ENCODE measurements at places on chromosomes 7 and 10.
A peak's percentile ranks its signal among the peaks of the same experiment; 100 is the strongest.

- DNase-seq, result peak; percentile 38
Observed at GRCh38 chr10:84548869-84549268, 220.5 kb downstream of the CCSER2 start.

DNA sequence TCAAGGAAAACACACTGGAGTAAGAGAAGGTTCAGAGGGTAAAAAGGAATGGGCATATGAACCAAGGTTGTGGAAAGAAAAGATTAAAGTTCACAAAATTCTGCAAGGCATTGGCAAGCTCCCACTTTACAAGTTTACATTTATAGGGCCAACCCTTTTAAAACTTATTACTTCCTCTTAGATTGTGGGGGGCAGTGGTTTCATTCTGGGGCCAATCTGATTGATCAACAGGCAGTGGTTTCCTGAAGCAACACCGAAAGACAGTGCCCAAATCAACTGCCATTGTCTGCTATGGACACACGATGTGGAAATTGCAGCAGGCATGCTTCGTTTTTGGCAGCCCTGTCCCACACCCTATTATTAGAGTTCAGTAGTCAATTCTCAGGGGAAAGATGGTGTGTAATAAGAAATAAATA is 154.0 kb downstream of the SGMS1 start:
- DNase-seq, result no peak

GRCh38 chr7:75621124-75621523 is 117.6 kb downstream of the HIP1 start:
- peak; percentile 26 for DNase-seq

- no peak for DNase-seq
Observed at GRCh38 chr10:34854147-34854601, 39.1 kb upstream of the PARD3 start.

DNA sequence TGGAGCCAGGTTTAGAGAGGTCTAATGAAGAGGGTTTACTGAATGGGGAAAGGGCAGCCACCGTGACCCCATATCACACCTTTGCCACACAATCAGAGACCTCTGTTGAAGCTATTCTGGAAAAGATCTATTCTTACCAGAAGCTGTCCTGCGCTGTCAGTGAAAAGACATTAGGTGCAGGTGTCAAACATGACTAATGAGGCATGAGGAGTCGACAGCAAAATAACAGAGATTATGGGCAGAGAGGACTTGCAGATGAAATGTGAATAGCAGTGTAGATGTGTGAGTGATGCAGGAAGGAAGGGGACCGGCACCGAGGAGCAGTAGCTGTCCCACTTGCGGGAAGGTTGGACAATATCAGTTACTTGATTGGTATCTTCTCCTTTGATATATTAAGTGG is 627.7 kb upstream of the GALNT17 start:
- no peak for DNase-seq

DNA sequence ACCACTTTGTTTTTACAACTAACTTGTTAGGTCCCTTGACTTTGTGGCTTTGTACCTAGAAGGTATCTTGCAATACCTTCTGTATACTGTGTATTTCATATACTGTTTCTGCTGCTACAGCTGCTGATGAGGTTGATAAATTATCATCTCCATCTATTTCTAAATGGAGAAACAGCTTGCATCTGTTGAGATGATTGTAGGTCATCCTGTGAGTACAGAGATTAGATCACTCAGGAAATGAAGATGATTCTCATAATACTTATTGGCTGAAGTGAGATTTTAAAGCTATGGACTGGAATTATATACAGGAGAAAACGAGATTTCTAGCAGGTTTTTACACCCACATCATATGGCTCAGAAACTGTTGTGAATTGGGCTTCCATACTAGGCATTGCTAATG is 280.5 kb downstream of the KCND2 start:
- DNase-seq, result no peak

GRCh38 chr10:28940158-28940888 is 263.0 kb downstream of the BAMBI start:
- DNase-seq, result no peak

DNA sequence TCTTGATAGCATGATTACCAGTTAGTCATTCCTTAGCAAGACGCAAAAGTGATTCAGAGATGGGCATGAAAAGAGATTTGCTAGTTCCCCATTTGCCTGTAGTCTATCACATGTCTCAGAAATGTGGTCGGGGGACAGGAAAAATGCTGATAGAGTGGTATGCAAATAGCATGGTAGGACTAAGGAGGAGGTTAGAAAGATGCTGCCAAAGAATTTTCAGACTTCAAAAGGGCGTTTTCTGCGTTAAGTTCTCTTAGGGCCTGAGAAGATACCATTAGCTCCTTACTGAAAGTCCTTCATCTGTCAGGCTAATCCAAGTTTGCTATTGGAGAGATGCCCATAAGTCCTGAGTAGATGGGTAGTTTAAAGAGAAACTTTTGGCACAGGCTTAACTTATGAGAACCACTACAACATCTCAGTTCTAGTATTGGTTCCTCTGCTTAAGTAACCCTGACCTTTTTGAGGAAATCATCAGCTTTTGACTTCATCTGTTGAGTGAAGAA is 2.7 kb downstream of the CALD1 start:
- DNase-seq, result peak; percentile 60

DNA sequence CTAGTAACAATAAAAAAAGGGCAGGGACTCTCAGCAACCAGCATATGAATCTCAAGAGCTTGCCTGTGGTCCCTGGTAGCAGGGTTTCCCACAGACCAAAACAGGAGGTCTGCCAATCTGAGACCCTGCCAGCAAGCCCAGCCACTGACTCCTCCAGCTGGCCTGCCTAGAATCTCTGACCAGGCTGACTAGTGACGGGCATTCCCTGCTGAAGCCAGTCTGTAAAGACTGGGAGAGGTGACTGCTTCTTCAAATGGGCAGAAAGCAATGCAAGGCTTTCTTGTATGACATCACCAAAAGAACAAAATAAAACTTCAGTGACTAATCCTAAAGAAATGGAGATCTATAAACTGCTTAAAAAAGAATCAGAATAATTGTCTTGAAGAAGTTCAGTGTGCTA is 249.4 kb downstream of the TCF7L2 start:
- peak; percentile 67 for DNase-seq

GRCh38 chr7:29090151-29090805 is 56.1 kb downstream of the CPVL start:
- no peak for DNase-seq

- DNase-seq, result no peak
Observed at GRCh38 chr7:10977113-10977512, 3.4 kb downstream of the PHF14 start.

DNA sequence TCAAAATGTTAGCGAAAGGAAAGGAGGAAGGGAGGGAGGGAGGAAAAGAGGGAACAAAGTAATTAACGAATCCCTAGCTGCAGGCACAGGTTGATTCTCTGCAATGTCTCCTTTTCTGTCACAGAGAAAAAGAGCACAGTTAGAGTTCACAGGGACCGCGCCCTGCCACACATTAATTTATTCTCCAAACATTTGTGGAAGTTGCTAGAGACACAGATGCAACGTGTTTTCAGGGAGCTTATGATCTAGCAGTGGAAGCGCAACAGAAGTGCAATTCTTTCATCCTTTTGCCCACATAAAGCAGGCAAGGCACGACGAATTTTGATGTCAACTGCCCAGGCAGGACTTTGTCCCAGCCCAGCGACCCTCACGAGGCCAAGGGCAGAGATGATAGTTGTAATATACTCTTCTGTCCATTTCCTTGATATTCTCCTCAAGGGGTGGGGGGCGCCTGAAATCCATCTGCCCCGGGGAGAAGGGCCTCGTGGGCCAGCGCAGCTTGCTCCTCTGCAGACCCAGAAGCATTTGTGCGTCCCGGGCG is 101.7 kb upstream of the ZNF438 start:
- DNase-seq, result no peak

DNA sequence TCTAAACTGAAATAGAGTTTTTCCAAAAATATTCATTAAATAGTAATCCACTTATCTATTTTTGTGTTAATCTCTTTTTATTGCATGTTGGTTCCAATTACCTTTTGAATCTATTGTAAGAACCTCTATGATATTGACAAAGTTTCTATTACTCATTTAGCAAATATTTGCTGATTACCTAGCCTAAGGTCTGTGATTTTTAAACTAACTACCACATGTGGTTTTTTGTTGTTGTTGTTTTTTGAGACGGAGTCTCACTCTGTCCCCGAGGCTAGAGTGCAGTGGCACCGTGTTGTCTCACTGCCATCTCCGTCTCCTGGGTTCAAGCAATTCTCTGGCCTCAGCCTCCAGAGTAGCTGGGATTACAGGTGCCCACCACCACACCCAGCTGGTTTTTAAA is 2.0 kb upstream of the ASB13 start:
- no peak for DNase-seq
